Suppressor macrophage (primary cell): ENCODE measurements at places on chromosomes 16 and 17.

DNA sequence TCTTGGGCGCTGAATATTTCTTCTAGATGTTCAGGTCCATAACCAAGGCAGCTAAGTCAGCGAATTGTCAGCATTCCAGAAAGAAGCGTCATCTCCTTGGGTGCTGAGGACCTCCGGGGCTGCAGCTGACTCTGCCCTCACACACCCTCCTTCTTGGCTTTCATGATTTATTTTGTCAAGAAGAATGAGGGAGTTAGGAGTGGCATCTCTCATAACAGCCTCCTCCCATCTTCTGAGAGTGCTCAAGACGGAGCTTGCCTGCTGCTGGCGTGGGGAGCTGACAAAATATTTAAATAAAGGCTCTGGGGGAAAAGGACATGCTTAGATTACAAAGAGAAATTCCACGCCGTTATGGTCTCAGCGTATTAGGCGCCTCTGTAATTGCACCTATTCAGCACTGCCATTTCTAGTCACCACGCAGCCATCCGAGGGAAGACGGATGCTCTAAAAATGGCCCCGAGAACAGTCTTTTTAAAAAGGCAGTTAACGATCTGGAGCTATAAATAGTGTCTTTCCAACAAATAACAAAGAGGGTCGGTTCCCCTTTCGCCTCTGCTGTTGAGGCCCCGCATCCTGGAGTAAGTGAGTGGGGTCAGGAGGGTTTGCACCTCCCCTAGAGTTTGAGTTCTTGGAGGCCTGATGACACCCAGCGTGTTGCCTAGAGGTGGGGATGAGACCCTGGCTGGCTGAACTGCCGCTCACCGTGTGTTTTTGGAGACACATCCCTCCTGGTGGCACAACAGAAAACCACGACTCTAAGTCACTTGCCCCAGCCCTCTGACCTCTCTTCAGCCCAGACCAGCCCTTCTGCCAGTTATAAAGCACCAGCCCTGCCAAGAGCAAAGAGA, 187.0 kb downstream of the CCDC182 start:
- no peak for DNase-seq

DNA sequence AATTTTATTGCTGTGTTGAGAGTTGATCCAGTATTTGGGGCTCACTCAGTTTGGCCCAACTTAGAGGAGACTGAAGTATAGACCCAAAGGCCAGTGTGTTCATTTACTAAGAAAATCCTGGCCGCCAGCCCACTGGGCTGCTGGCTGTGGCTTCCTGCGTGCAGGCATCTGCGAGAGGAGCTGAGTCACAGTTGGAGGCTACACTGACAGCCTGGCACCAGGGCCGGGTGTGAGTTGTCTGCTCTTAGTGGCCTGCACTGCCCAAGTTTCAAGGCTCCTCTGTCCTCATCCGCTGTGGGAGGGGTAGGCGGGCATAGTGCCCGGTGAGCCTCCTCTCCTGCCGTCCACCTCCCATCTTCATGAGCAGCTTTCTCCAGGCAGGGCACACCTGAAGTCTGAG, 54.2 kb downstream of the PLD6 start:
- DNase-seq = peak; percentile 86

- DNase-seq = no peak
Observed at GRCh38 chr17:67733449-67733848, 15.7 kb downstream of the NOL11 start.

DNA sequence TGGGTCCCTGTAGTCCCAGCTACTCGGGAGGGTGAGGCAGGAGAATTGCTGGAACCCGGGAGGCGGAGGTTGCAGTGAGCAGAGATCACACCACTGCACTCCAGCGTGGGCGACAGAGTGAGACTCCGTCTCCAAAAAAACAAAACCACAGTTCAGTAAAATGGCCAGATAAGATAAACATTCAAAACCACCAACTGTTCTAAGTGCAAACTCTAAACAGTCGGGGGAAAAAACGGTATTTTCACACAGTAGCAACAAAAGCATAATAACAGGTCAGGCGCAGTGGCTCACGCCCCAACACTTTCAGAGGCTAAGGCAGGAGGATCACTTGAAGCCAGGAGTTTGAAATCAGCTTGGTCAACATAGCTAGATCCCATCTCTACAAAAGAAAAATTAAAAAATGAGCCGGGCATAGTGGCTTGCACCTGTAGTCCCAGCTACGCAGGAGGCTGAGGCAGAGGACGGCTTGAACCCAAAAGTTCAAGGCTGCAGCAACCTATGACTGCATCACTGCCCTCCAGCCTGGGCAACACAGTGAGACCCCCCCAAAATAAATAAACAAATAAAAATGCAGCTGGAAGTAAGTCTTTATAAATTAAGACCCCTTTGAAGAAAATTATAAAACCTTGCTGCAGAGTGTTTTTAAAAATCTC, 10.8 kb upstream of the HASPIN start:
- no peak for DNase-seq

- peak; percentile 60 for DNase-seq
Observed at GRCh38 chr17:51231999-51232398, 27.9 kb downstream of the MBTD1 start.

DNA sequence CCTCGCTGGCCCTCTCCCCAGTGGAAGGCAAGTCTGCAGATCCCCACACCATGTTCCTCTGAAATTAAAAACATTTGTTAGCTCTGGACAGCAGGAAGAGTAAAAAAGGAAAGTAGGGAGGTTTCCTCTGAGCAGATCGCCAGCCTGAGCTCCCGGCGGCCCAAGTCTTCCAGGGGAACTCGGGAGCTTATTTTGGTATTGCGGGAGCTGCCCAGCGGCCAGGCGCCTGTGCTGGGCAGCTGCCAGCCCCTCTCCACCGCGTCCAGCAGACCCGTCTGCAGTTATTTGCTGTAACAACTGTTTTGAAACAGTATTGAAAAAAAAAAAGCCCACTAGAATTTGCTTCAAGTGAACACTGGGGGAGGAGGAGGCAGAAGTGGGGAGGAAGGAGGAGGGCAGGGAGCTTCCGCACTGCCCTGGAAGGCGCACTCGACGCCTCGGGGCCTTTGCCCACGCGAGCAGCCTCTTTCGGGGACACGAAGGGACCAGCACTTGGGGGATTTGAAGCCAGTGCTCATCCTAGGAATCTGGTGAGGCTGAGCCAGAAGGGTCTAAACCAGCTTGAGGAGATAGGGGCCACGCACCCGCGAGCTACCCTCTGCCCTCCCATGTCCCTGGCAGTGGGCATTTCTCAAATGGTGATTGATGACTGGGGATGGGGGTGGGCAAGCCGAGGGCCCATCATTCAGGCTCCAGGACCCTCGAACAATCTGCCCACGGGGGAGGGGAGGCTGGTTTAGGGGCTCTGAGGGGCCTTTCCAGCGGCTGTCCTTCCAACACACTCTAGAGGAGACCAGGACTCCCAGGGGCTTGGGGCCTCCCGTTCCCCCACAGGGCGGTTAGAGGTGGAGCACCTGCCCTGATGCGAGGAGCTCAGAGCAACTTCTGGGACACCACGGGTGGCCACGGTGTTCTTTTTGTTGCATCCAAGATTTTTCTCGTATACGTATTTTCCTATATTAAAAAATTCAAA, 3.0 kb upstream of the BAHCC1 start:
- DNase-seq = no peak

DNA sequence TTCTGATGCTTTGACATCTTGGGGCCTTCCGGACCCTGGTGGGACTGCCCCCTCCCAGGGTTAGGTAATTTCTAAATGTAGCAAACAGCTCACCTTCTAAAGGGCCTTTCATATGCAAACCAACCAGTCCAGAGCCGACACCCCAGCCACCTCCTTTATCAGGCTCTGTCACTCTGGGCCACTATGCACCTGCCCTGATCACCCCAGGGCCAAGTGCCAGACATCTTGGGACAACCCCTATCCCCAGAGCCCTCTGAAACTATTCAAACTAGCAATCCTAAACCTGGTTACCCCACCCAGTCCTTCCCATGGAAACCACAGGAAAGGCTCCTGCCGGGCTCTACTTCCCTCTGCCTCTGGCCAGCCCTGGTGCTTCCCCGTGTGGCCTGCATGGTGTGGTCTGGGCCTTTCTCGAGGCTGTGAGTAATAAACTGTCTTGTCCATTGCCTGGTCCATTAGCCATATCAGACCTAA, 91.2 kb upstream of the TNRC6C start:
- DNase-seq = peak; percentile 78

DNA sequence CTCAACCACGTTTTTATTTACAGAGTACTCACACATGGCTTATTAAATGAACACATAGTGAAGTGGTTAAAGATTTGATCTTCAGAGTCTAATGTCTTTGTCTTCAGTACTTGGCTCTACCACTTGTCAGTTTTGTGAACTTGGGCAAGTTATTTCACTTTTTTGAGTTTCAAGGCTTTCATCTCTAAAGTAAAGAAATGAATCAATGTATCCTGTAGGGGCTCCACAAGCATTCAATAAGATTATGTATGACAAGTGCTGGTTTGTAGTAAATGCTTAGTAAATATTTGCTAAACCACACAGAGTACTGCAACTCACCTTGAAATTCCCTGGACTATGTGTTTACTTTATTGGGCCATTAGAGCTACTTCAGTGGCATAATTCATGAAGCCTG, 446.0 kb upstream of the GOT2 start:
- DNase-seq = no peak

GRCh38 chr16:13838401-13839190, 81.4 kb upstream of the ERCC4 start:
- no peak for DNase-seq

- DNase-seq = no peak
Observed at GRCh38 chr17:19372439-19372838, 5.9 kb upstream of the MAPK7 start.

DNA sequence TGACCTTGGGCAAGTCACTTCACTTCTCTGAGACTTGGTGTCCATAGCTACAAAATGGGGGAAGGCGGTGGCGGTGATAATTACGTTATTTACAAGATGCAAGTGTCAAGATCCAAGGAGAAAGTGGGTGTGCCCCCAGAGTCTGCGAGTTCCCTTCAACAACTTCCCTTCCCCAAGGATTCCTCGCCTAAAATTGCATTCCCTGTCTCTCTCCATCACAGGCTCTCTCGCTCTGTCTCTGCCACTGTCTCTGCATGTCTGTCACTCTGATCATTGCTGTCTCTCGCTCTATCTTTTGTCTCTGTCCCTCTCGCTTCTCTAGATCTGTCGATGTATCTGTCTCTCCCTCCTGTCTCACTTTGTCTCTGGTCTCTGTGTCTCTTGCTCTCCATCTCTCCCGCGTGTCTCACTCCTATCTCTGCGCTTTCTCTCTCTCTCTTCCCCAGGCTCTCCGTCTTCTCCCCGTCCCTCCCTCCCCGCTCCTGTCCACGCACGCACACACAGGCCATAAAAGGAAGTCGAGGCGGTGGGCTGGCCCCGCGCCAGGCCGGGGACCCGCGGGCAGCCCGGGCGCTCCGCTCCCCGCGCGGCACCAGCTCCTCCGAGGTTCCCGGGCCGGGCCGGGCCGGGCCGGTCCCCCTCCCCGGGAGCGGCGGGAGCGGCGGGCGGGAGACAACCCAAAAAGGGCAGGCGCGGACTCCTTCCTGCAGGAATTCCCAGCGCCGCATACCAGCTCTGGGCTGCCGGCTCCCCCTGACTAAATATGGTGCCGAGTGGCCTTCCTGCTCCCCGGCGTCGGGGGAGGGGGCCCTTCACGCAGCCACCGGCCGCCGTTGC, 1.1 kb upstream of the MYH11 start:
- DNase-seq = peak; percentile 14

DNA sequence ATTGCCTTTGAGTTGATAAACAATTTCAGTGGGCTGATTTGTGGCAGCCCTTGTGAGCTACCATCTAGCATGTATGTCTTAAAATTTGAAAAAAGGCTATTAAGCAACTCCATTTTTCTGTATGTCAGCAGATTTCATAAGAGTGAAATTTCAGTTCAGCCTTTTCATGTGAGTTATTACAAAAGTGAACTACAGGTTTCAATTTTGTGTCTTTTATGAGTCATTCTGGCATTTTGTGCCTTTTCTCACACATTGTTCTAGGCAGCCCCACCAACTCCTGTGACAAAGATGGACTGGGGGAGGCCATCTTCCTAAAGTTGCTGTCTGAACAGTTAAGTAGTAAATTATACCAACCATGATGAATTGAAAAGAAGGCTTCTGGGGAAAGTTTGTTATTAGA, 52.1 kb downstream of the USP10 start:
- DNase-seq = peak; percentile 88
